Urinary bladder (tissue), 4 donors: ENCODE measurements at places on chromosomes 4 and X.

DNA sequence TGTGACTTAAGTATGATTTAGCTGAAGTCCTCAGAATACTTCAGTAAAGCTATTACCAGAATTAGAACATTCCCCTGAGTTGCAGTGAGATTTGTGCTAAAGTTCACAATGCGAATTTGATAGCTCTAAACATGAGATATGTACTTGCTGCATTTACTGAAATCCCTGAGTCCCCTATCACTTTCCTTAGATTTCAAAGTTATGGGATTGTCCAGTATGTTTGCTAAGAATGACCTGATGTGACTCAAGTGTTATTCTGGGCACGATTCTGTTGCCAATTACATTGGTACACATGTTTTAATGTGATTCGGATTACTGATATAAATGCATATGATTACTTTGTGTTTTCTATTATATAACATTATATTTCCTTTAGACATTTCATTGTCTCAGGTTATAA lies 91.3 kb upstream of the AMOT start:
- no peak for DNase-seq

DNA sequence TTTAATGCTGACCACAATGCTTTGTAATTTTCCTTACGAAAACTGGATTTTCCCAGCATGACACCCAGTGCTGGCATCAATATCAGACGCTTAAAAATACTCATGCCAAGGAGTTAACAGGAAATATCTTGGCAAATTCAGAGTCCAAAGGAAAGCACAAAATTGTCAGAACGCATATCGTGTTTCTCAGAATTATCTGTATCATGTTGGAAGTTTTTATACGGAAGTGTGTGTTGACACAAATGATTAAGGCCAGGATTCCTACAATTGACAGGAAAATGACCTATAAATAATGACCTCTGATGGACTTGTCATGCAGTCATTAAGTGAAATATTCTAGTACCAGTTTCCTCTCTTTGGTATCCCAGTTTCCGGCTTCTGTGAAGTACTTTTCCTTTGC lies 132.1 kb upstream of the TLL1 start:
- DNase-seq: no peak

GRCh38 chrX:98637451-98637850 lies 1753.7 kb downstream of the RPA4 start:
- no peak for DNase-seq

- DNase-seq: no peak
These were observed 44.0 kb downstream of the RELL1 start for GRCh38 chr4:37641886-37642849.

GRCh38 chr4:1201851-1202525 lies 29.6 kb upstream of the SPON2 start:
- DNase-seq: no peak

DNA sequence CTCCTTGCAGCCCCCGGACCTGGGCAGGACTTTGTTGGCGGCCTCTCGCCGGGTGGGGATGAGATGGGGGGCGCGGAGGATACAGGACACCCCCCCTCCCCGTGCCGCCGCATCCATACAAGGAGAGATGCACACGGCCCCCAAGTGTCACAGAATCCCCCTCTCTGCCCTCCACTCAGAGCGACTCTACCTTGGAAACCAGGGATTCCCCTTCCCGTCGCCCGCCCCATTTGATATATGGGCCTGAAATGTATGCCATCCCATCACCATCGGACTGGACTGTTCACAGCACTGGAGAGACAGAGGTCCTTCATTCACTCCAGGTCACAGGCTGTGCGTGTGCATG lies 426 bp downstream of the PORCN start:
- no peak for DNase-seq

- DNase-seq: no peak
These were observed 50.6 kb downstream of the PCDH7 start for GRCh38 chr4:30770812-30771211.

- no peak for DNase-seq
These were observed 136.5 kb upstream of the AADAT start for GRCh38 chr4:170226288-170226687.

DNA sequence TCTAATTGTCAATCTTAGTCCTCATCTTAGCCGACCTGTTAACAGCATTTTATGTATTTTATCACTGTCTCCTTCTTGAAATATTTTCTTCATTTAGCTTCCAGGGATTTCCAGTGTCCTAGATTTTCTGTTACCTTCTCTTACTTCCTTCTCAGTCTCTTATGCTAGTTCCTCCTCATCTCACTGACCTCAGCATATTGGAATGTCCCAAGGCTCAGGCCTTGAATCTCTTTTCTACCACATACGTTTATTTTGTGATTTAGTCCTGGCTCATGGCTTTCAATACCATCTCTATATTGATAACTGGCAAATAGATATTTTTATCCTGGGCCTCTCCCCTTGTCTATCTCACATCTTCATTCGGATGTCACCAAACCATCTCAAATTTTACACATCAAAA lies 61.1 kb downstream of the IQCM start:
- no peak for DNase-seq

DNA sequence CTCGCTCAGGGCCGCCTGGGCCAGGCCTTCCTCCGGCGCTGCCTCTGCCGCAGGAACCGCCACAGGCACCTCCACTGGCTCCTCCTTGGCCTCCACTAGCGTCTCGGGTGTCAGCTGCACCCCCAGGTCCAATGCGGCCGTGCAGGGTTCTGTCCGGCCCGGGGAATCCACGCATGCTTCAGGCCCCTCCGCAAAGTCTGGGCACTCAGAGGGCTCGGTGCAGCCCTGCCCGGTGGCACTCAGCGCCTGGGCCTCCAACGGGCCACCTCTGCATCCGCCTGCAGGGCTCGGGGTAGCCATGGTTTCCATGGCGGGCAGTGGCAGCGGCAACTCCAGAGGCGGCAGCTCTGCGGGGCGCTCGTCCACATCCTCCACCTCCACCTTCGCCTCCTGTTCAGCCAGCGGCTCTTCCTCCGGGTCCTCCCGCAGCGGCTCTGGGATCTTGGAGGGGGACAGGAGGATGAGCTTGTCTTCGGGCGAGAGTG lies 74.9 kb upstream of the UCP1 start:
- DNase-seq: no peak

- no peak for DNase-seq
These were observed 160.6 kb downstream of the BCOR start for GRCh38 chrX:39936886-39937770.

- DNase-seq: no peak
These were observed 446.3 kb downstream of the TRAM1L1 start for GRCh38 chr4:116639070-116639577.

DNA sequence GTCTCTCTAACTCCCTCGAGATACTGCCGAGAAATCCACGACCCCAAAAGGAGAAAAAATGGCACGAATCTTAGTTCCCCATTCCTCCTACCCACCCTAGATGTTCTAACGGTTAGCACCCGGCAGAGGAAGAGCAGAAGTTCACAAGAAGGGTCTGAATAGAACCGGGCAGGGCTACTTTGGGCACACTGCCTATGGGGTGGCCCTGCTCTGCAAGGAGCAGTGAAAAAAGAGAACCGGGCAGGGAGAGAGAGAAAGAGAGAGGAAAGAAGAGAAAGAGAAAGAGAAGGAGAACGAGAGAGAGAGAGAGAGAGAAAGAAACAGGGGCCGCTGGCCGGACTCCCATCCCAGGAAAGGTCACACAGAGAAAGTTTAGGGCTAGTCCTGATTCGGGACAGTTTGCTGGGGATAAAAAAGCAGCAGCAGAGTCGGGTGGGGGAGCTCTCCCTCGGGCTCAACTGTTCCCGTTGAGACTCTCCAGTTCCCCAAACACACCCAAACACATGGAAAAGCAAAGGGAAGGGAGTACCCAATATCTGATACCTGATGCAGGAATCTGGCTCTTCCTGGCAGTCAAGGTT lies 468 bp downstream of the GLA start:
- no peak for DNase-seq

DNA sequence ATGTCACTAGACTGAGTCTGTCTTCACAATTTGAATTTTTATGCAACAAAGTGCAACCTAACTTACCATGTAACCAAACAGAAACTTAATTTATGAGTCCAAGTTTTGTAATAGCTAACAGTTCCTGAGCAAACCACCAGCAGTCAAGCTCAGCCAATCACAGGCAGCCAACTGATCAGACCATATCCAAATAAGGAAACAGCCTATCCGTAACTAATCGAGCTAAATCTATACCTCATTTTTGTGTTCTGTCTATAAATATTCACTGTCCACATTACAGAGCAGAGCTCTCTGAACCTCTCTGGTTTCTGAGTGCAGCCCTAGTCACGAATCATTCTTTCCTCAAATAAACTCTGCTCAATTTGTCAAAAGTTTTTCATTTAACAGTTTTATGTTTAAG lies 367.6 kb downstream of the PRR32 start:
- DNase-seq: no peak

GRCh38 chr4:40621592-40622512 lies 7.8 kb downstream of the RBM47 start:
- no peak for DNase-seq

DNA sequence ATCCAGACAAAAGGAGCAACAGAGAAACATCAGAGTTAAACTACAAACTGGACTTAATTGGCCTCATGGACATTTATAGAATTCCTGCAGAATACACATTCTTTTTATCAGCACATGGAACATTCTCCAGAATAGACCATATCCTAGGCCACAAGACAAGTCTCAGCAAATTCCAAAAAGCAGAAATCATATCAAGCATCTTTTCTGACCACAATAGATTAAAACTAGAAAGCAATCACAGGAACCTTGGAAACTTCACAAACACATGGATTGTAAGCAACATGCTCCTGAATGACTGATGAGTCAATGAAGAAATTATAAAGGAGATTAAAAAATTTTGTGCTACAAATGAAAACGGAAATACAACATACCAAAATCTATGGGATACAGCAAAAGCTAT lies 526.7 kb downstream of the PCDH7 start:
- no peak for DNase-seq

DNA sequence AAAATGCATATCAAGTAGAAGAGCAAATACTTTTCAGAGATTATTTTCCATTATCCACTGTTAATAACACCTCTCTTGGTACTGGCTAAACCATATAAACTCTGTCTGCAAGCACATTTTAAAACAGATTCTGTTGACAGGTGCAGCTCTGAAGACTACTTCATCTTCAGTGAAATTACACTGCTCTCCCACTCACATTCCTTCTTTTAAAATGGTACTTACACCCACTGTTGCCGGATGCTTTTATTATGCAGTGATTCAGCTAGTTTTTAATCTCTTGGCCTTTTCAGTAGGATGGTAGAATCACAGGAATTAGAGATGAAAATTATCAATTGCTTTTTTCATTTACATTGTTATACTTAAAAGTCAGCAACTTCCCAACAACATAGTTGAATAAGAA lies 381.6 kb downstream of the GASK1B start:
- no peak for DNase-seq

GRCh38 chr4:101475246-101475645 lies 127.9 kb upstream of the PPP3CA start:
- DNase-seq: no peak

- no peak for DNase-seq
These were observed 362.2 kb downstream of the PDGFC start for GRCh38 chr4:156609421-156609820.

GRCh38 chrX:5870238-5870637 lies 358.4 kb downstream of the NLGN4X start:
- DNase-seq: no peak
